ENCODE measurements at places on chromosomes 1 and 21. TPM values are rescaled to one million over a fixed set of nuclear protein-coding genes. Genes with fewer than 3 reads are reported as not detected.

The CTSS gene
- total RNA-seq: 17.4 TPM

The GNG4 gene
- total RNA-seq: 15.4 TPM

The DHDDS gene
- 23.8 TPM for total RNA-seq

The CFAP107 gene
- not detected for total RNA-seq

The ST6GALNAC3 gene
- 0.47 TPM for total RNA-seq

The RCSD1 gene
- 0.05 TPM for total RNA-seq

The UFC1 gene
- total RNA-seq: 88.9 TPM

Data from A549 treated with CORT108297 at 1 μM for 4 hours (cell line).